Ovary (tissue), 10 donors: ENCODE measurements at places on chromosomes 4 and X. TPM values are rescaled to one million over a fixed set of nuclear protein-coding genes. Genes with fewer than 3 reads are reported as not detected.

DNA sequence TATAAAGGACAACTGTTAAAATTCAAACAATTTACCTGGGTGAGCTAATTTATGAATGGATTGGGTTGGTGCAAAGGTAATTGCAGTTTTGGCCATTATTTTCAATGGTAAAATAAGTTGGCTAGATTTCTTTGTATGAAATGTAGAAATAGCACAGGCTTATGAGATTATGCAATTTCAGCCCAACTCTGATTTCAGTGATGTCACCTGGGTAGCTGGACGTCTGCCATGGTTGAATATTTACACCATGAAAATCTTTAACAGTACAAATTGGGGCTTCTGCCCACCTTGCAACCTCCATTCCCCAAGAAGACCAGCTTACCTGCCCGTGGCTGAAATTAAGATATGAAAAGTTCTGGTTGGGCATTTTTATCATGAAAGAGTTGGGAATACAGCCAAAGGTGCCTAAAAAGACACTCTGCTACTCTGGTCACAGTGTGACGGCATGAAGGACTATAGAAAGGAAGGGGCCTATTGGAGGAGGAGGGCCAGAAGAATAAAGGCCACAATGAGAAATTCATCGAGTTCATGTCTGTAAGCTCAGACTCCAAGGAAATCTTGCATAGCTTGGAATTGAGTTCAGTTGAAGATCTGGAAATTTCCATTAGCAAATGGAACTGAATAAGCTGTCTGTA is 29.7 kb downstream of the EGF start:
- no peak overlapping the region for H3K27ac ChIP-seq
- no peaks in the 10 kb centered on the region for H3K36me3 ChIP-seq
- no peak overlapping the region for H3K4me3 ChIP-seq
- DNase-seq, result no peak
- H3K4me1 ChIP-seq, result no peaks in the 10 kb centered on the region
- H3K27me3 ChIP-seq, result no peaks in the 10 kb centered on the region

DNA sequence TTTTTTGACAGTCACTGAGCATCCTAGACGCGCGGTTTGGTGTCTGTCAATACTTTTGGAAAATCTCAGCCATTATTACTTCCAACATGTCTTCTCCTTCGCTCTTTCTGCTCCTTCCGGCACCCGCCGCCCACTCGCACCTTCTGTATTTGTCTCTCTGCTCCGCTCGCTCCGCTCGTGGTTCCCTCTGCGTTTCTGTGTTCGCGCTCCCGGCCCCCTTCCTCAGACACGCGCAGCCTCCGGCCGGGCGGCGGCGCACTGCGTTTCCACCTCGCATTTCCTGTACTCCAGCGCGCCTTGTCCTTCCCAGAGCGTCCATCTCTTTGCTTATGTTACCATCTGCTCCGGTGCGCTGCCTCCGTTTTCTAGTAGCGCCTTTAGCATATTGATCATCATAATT is 21.1 kb downstream of the PDE6B start:
- no peaks in the 10 kb centered on the region for H3K4me1 ChIP-seq
- no peaks in the 10 kb centered on the region for H3K36me3 ChIP-seq
- DNase-seq, result no peak
- H3K4me3 ChIP-seq, result no peak overlapping the region

DNA sequence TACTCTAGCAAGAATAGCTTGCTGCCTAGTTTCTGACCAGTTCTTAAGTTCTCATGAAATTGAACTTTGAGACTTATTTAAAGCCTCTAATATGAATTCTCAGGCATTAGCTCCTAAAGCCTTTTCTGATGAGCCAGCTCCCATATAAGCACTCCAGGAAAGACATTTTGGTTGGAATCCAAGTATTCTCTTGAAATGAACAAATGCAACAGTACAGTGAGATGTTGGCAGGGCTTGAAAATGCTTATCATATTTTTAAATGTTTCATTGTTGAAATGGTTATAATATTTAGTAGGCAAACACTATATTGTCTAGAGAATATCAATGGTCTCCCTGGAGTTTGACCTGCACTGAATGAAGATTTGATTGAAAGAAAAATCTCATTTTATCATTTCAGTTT is 240.3 kb downstream of the ANK2 start:
- no peaks in the 10 kb centered on the region for H3K27me3 ChIP-seq
- H3K4me3 ChIP-seq, result no peak overlapping the region
- no peaks in the 10 kb centered on the region for H3K36me3 ChIP-seq
- H3K27ac ChIP-seq, result no peak overlapping the region
- H3K4me1 ChIP-seq, result peaks cover 5% of the 10 kb centered on the region

Gene CD38
- 0.97 TPM for total RNA-seq

Gene UPF3B
- 7.3 TPM for total RNA-seq

Gene SPANXB1
- not detected for total RNA-seq

Gene PDE6B
- total RNA-seq, result 6.1 TPM

- H3K27me3 ChIP-seq, result no peaks in the 10 kb centered on the region
- no peak overlapping the region for H3K4me3 ChIP-seq
- H3K36me3 ChIP-seq, result no peaks in the 10 kb centered on the region
- H3K27ac ChIP-seq, result no peak overlapping the region
Measured at GRCh38 chr4:132386130-132386529, 763.0 kb upstream of the PCDH10 start.

GRCh38 chrX:112961981-112962380 is 121.3 kb upstream of the AMOT start:
- H3K27ac ChIP-seq, result no peak overlapping the region
- no peak overlapping the region for H3K4me3 ChIP-seq
- no peaks in the 10 kb centered on the region for H3K36me3 ChIP-seq
- no peaks in the 10 kb centered on the region for H3K4me1 ChIP-seq
- DNase-seq, result no peak

DNA sequence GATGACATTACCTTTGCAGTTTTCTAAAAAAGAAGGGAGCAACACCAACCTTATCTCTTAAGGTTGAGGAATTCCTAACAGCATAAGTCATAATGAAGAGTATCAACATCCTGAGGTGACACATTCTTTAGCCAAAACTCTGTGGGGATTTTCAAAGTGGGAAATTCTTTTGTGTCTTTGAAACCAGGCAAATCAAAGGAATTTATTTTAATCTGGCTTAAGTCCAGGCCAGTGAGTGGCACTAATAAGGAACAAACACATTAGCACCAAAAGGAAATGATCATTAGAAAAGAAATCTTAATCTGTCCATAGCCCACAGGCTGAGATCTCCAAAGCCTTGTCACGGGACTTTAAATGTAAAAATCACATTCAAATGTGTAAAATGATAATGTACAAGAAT is 110.1 kb downstream of the LARP7 start:
- no peaks in the 10 kb centered on the region for H3K4me1 ChIP-seq
- H3K36me3 ChIP-seq, result no peaks in the 10 kb centered on the region
- no peak overlapping the region for H3K4me3 ChIP-seq
- no peaks in the 10 kb centered on the region for H3K27me3 ChIP-seq
- no peak for DNase-seq

- H3K4me1 ChIP-seq, result peaks cover 39% of the 10 kb centered on the region
- H3K36me3 ChIP-seq, result no peaks in the 10 kb centered on the region
- no peak for DNase-seq
- H3K27me3 ChIP-seq, result no peaks in the 10 kb centered on the region
- no peak overlapping the region for H3K4me3 ChIP-seq
Measured at GRCh38 chr4:38674258-38675144, 10.5 kb downstream of the KLF3 start.

- no peak overlapping the region for H3K4me3 ChIP-seq
- no peaks in the 10 kb centered on the region for H3K4me1 ChIP-seq
- DNase-seq, result no peak
Measured at GRCh38 chrX:120402369-120402768, 40.5 kb downstream of the ATP1B4 start.

DNA sequence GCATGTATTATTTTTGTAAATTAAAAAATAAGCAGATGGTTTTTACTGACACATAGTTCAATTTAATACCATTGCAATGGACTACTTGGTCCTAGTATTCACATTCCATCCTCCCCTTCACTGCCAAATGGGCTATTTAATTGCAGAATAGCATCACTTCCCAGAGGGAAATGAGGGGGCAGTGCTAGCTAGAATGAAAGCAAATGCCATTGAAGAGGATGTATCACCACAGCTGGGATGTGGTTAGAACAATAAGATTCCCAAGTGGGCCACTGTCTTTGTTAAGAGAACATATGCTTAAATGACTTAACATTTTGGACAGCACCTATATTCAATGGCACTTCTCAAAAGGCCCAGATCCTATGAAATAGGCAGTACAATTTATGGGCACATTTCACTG is 224.7 kb downstream of the RBMX2 start:
- H3K36me3 ChIP-seq, result no peaks in the 10 kb centered on the region
- H3K4me3 ChIP-seq, result no peak overlapping the region
- H3K4me1 ChIP-seq, result no peaks in the 10 kb centered on the region
- no peak overlapping the region for H3K27ac ChIP-seq
- no peaks in the 10 kb centered on the region for H3K27me3 ChIP-seq
- DNase-seq, result no peak

DNA sequence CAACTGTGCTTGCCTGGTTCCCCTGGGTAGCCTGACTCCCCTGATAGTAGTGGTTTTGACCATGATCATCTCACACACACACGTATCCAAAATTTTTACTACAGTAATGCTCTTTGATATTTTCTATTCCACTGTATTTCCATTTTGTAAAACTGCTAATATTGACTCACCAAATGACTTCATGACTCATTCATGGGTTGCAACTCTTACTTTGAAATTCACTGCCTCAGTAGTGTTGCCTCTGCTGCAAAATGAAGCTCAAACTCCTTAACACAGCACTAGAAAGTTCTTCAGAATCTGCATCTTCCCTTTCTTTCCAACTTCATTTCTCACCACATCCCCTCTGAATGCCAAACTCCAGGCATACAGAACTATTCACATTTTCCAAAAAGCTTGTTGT is 20.3 kb downstream of the QRFPR start:
- no peak for DNase-seq
- no peaks in the 10 kb centered on the region for H3K27me3 ChIP-seq
- no peak overlapping the region for H3K27ac ChIP-seq
- no peaks in the 10 kb centered on the region for H3K36me3 ChIP-seq

GRCh38 chr4:84258905-84259830 is 239.9 kb downstream of the NKX6-1 start:
- H3K4me1 ChIP-seq, result no peaks in the 10 kb centered on the region
- no peaks in the 10 kb centered on the region for H3K36me3 ChIP-seq
- no peak overlapping the region for H3K27ac ChIP-seq
